Epithelial cell of prostate (primary cell): ENCODE measurements at places on chromosomes 12 and 14.

DNA sequence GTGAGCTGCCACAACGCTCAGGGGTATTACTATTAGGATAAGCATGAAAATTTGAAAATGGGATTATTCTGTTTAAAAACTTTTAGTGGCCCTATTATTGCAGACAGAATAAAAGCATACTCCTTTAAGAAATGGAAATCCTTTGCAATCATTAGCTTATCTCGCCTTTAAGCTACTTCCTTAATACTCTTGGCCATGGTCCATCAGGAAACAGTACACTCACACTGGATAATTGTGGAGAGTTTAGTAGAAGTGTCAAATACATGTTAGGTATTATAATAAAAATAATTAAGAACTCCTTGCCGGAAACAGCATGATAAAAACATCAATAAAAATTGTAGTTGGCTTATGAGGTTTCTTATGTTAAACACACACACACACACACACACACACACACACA lies 100.4 kb upstream of the PPFIA2 start:
- no peak for DNase-seq

DNA sequence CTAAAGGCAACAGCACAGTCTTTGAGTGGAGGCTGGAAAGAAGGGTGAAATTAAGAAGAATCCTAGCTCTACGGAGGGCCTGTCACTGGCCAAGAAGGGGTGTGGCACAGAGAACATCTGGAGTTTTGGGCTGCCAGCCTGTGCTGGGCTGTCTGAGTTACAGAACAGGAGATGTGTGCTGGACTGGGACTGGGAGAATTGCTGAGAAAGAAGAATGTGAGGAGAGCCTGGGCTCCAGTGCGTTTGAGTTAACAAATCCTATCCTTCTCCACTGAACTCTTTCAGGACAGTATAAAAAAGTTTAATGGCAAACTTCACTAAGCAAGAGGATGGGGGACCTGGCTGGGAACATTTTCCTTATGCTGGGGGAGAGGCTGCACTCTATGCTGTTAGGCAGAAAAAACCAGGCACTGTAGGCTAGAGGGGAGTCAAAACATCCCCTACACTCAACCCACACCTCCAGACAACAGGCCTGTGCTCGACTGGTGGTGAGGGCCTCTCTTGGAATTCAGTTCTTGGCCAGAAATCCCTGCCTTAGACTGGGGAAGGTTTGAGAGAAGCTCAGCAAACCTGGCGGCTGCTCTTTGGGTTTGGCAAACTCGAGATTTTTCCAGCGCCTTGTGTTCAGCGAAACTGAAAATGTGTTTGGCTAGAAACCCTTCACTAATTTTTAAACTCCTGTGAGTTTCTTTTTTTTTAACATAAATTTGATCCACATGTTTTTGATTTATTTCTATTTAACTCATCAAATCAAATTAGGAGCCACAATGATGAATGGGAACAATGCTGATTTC lies 217.3 kb downstream of the MON2 start:
- DNase-seq, result no peak

- DNase-seq, result no peak
Measured at GRCh38 chr12:106113042-106113441, 25.7 kb downstream of the NUAK1 start.

- no peak for DNase-seq
Measured at GRCh38 chr12:115044073-115044472, 360.1 kb upstream of the TBX3 start.

- no peak for DNase-seq
Measured at GRCh38 chr12:90327793-90328743, 619.4 kb upstream of the ATP2B1 start.
